ENCODE measurements at places on chromosomes 12 and 14.

DNA sequence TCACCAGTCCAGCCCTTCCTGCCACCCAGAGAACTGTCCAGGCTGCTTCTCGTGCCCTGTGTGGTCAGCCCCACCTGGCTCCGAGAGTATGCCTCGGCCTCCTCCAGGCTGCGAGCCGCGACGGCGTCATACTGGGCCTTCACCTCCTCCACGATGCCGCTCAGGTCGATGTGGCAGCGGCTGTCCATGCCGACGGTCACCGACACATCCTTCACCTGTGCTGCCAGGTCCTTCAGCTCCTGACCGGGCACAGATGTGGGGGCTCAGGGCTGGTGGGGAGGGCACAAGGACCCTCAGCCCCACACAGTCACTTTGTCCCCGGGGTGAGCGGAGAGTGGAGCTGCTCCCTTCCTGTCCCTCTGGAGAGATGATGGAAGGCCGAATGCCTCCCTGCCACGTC lies 18.3 kb downstream of the KRT80 start:
- no peak for DNase-seq

- DNase-seq = peak; percentile 76
Observed at GRCh38 chr14:100673085-100673806, 53.4 kb upstream of the DLK1 start.

GRCh38 chr12:102879144-102879763 lies 37.8 kb downstream of the PAH start:
- DNase-seq = peak; percentile 62

DNA sequence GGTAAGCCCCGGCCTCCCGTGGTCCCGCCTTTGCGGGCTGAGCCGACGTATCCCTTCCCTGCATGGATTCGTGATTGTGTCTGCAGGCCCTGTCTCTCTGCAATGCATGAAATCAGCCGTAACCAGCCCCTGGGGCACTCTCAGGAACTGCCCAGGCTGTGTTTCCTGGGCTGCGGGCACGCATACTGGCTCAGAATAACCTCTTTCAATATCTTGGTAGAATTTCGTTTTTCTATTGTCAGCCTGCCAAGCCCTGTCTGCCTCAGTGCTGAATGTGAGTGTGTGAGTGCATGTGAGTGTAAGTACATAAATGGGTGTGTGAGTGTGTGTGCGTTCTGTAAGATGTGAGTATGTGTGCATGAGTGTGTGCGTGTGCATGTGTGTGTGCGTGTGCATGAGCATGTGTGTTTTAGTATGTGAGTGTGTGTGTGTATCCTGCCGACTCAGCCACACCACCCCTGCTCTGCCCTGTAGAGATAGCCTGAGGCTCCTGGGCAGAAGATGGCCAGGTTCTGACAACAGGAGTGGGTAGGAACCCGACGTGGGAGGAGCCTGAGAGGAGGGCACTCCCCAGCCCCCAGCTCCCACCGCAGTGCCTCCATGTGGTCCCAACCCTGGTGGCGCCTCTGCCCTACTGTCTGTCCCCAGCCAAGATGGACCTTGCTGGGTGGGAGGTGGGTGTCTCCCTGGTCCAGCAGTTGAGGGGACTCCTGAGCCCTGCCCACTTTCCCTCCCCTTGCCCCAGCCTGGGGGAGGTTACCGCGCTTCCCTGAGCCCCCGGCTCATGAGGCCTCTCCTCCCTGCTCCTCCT lies 268.8 kb downstream of the ADGRD1 start:
- DNase-seq = peak; percentile 70

DNA sequence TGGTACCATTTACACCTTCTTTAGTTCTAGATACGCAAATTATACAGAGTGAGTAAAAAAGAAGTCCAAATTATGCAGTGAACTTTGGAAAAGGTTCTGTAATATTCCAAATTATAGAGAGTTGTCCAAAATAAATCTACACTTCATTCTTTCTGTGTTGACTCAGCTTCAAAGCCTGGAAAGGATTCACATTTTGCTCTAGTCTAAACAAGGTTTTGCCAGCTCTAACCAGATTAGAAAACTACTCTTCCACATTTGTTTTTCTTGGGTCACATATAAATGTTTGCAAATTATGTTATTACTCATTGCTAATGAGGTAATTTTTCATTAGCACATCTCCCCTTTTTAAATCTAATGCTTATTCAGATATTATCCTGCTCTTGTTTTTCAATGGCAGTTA lies 1562.4 kb upstream of the SEL1L start:
- DNase-seq = no peak

GRCh38 chr14:101114726-101115515 lies 211.4 kb upstream of the RTL1 start:
- DNase-seq = no peak

DNA sequence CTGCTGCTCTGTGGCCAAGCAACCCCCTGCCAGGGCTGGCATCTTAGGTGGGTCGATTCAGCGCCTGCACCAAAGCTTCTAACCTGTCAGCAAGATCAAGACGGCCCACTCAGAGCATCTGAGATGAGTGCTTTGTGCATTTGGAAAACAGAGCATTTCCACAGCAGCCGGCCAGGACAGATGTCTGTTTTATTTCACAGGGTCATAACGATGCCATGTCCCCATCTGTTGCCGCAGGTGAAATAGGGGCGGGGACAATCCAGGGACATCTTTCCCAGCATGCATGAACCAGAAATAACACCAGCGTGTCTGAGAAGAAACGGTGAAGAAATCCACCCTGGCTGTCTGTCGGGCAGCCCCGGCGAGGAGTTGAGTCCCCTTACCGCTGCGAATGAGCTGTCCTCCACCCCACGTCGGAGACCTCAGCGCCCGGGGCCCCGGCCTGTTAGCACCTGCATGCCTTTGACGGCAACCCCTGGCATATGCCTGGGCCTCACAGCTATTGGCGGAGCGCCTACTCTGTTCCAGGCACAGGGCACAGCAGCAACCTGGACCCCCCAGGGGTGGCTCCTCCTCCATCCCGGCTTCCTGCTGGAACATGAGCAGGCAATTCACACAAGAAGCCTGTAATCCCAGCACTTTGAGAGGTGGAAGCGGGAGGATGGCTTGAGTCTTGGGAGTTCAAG lies 30.6 kb upstream of the ULK1 start:
- no peak for DNase-seq

DNA sequence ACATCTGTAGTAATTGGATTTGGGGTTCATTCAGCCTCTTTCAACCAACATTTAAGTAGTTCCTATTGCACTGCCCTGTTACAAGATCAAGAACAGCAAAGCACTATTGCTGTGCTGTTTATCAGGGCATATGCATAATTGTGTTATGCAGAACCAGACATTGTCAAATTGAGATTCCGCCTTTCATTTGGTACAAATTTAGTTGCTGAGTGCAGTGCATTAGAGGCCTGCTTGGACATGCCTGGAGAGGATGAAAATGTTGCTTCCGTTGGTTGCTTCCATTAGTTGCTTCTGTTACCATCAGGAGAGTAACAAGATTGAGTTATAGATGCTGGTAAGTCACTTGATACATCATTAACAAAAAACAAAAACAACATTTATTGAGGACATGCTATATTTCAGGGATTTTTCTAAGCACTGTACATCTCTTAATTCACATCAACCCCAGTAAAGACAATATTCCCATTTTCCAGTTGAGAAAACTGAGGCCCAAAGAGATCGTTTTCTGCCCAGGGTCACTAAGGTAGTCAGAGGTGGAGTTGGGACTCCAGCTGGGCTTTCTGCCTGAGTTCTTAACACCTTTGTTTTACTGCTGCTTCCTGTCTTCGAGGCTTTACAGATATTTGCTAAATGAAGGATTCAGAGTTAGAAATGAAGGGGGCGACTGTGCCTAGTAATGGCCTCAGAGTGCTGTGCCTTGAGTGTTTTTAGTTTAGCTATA lies 79.3 kb downstream of the PPP2R5C start:
- no peak for DNase-seq

GRCh38 chr12:12839873-12840579 lies 26.9 kb downstream of the DDX47 start:
- DNase-seq = no peak

DNA sequence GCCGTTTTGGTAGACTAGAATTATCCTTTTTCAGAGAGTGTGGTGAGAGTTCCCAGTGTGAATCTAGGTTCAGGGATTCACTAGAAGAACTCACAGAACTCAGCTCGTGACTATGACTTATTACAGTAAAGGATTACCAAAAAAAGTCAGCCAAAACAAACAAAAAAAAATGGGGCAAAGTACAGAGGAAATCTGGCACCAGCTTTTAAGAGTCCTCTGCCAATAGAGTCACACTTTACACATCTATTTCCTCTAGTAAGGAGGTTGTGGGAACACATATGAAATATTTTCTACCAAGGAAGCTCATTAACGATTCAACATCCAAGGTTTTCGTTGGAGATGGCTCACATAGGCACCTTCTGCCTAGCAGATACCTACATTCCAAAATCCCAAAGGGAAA lies 28.2 kb downstream of the TSPAN19 start:
- no peak for DNase-seq

DNA sequence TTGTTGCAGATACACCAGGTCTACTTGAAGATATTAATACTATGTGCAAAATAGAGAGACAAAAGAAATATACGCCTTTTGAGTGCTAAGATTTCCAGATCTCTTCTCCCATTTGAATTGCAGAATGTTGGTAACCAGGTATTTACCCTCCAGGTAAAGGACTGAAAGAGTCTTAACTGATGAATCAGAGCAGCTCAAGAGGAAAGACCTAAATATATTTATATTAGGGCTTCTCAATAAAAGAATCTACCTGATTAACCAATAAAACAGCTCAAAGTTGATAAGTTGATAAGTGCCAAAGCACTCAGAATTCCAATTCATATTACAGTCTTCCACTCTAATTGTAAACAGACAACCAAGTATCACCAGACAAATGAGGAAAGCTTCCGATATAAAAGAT lies 59.2 kb downstream of the ZNF641 start:
- no peak for DNase-seq

DNA sequence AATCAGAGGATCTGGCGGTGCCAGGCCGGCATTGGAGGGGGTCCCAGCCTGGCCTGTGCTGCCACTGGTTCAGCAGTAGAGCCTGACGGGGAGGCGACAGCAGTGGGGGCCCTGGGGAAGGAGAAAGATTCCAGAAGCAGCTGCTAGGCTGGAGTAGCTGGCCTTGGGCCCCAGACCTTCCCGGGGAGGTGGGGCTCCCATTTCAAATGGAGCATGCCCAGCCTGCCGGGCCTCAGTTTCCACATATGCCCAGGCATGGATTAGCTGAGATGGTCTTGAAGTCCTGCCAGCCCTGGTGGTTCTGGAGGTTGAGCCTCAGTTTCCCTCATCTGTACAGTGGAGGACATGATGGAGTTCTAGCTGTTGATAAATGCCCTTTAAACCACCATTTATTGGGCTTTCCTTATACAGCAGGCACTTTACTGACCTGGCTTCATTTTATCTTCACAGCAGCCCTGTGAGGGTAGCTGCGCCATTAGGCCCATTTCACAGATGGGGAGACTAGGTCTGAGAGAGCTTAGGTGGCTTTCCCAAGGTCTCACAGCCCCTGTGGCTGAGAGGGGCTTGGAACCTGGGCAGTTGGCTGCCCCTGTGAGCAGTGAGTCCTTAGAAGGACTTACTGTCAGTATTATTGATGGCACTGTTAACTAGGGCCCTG lies 21.8 kb downstream of the SH2B3 start:
- no peak for DNase-seq

- no peak for DNase-seq
Observed at GRCh38 chr14:79056879-79057278, 886.7 kb downstream of the NRXN3 start.

DNA sequence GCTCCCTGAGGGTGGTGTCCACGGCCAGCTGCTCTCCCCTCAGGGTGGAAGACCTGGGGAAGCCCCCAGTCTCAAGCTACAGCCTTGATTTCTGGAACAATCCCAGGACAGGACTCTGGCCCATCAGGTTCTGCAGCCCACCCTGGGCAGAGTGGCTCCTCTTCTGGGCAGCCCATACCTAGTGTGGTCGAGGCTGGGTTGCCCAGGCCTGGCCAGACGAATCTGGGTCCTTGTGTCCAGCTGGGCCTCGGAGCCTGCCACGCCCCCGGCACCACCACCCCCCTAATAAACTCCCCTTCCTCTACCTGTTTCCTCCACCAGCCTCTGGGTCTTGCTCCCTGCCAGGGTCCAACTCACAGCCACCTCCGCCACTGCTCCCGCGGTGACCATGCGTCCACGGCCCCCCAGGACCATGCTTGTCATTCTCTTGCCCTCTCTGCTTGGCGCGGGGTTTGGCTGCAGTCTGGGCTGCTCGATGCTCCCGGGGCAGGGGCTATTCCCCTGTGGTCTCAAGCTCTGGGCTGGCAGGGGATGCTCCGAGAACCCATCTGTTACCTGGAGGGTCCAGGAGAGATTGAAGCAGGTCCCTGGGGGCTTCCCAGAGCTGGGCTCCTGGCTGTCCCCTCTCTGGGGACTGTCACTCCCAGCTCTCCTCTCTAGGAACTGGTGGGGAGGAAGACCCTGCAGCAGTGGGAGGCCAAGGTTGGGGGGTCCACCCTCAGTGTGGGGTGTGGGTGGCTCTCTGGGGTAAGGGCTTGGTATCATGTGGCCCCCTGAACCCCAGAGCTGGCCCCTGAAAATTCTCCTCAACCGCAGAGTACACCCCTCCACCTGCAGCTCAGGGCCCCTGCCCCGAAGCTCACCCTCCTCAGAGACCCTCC lies 8.7 kb upstream of the GPR132 start:
- DNase-seq = no peak

DNA sequence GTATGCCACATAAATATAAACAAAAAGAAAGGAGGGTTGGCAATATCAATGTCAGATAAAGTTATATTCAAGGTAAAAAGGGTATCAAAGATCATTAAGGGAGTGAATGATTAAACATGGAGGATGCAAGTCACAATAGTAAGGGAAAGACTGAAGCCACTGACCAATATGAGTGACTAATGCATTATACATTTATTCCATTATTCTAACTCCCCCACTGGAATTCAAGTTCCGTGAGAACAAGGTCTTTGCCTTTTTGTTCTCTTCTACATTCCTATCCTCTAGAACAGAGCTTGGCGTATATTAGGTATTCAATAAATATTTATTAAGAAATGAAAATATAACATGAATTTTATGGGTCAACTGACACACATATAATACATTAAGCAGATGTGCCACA lies 30.7 kb downstream of the MAP4K5 start:
- no peak for DNase-seq

GRCh38 chr12:120473807-120474615 lies 4.5 kb upstream of the SRSF9 start:
- no peak for DNase-seq

- DNase-seq = no peak
Observed at GRCh38 chr14:97057238-97058073, 260.3 kb downstream of the VRK1 start.

DNA sequence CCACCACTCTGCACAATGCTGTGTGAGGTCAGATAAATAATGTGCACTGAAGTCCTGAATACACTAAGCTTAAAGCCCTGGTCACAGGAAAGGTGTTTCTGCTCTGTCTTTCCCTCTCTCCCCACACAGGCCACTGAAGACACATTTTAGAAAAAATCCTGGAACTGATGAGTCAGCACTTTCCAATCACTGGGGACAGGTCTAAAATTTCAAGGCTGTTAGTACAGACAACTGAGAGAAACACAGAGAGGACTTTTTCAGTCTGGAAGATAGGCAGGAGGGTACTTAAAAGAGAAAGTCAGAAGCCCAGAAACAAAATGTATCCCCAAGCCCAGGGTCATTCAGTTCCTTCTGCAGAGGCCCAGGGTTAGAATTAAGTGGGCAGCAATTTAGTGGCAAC lies 333.9 kb upstream of the CCDC196 start:
- no peak for DNase-seq

- DNase-seq = no peak
Observed at GRCh38 chr12:42396473-42397259, 70.7 kb downstream of the PPHLN1 start.

- no peak for DNase-seq
Observed at GRCh38 chr12:92719674-92720073, 16.9 kb downstream of the PLEKHG7 start.

Data from RPMI8226 (cell line).